Cortex of kidney (tissue), 1 donor: ENCODE measurements at places on chromosomes 7 and 10.

GRCh38 chr10:61642150-61642571, 20.6 kb upstream of the CABCOCO1 start:
- no peak for DNase-seq

GRCh38 chr7:47183862-47184590, 397.9 kb downstream of the TNS3 start:
- DNase-seq, result no peak

DNA sequence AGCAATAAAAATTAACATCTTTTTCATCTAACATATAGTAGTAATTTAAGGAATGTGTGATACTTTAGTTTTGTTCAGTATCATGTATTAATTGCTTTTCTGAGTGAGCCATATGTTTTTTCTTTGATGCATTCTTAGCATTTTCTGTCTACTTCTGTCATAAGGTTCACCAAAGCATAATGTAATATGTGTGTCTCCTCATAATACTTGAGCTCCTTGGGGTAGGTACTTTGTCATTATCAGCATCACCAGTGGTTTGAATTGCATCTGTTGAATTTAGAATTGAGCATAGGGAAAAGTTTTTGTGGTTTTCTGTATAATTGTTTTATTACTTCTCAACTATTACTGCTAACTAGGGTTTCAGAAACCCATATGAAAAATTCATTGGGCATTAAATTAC, 26.5 kb downstream of the VPS50 start:
- no peak for DNase-seq

- no peak for DNase-seq
Observed at GRCh38 chr7:7639847-7640220, 718 bp upstream of the UMAD1 start.

DNA sequence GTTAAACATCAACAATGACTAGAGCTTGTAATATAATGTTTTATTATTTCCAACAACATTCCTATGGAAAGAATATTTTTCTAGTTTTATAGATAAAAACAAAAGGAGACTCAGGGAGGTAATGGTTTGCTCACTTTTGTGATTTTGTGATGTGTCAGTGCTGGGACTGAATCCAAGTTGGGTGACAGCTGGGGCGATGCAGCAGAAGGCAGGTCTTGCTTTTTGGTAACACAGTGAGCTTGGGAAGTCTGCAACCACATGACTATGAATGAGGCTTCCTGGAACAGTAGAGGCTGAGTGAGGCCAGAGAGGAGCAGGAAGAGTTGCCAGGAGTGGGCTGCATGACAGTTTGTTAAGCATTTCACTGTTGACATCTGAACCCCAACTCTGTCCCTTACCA, 4.9 kb upstream of the YKT6 start:
- no peak for DNase-seq

DNA sequence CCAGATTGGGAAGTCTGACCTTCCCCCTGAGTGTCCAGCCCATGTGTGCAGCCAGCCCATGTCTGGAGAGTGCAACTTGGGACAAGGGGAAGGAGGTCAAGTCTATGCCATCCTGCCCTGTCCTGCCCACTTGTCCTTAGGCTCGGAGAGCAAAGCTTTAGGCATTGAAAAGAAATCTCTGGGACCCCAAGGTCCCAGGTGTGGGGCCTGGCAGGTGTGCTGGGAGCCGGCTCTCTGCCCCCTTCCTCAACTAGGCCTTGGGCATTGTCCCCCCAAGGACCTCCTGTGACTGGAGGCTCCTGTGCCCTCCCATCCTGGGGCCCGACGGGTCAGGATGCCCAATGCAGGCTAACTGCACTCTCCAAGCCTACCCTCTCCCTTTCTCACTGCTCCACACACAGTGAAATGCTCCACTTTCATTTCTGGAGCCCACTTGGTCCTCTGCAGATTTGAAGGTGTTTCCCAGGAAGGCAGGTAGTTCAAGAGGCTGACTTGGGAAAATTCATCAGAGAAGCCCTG, 124.7 kb downstream of the PTPN20 start:
- DNase-seq, result no peak

GRCh38 chr7:95660023-95660434, 63.7 kb upstream of the PDK4 start:
- DNase-seq, result no peak

- no peak for DNase-seq
Observed at GRCh38 chr10:124739986-124740368, 4.2 kb downstream of the FAM53B start.

GRCh38 chr7:1210979-1211608, 21.6 kb upstream of the UNCX start:
- no peak for DNase-seq

- DNase-seq, result no peak
Observed at GRCh38 chr10:79385392-79385795, 38.1 kb downstream of the PPIF start.

DNA sequence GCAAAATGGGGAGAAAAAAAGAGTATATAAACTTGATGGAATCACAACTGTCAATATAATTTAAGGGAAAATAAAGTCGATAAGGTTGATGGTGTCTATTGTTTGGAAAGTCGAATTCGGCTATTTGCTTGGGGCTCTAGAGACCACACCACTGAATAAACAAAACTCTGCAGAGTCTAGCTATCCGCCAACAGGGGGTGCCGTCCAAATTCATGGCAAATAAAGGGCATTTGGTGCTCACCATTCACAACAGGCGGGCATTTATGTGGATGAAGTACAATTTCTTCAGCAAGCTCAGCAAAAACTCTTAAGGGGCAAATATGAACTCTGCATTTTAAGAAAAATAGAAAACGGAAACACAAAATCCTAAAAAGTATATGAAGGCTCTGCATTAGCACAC, 23.3 kb downstream of the CD36 start:
- DNase-seq, result no peak

- no peak for DNase-seq
Observed at GRCh38 chr10:132363921-132364593, 32.1 kb downstream of the LRRC27 start.

- DNase-seq, result no peak
Observed at GRCh38 chr7:42674541-42674940, 237.3 kb downstream of the C7orf25 start.

- DNase-seq, result no peak
Observed at GRCh38 chr7:103346396-103346795, 1.0 kb upstream of the PSMC2 start.

DNA sequence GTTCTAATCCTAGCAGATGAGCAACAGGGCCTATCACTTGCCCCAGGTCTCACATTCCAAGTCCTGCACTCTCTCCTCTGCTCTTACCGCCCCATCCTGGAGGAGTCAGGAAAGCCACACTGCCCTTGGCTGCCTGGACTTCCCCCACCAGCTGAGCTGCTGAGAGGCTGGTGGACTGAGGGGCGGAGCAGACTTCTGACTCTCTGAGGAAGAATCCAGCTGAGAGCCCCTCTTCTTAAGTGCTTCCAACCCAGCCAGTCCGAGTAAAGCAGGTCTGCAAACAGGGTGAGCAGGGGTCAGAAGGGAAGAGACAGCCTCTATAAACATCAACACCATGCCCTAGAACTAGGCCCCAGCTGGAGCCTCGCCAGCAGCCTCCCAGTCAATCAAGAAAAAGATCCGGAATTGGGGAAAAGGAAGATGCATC, 92.4 kb upstream of the TMEM72 start:
- DNase-seq, result no peak

GRCh38 chr7:159167139-159167538, 22.5 kb upstream of the VIPR2 start:
- no peak for DNase-seq

DNA sequence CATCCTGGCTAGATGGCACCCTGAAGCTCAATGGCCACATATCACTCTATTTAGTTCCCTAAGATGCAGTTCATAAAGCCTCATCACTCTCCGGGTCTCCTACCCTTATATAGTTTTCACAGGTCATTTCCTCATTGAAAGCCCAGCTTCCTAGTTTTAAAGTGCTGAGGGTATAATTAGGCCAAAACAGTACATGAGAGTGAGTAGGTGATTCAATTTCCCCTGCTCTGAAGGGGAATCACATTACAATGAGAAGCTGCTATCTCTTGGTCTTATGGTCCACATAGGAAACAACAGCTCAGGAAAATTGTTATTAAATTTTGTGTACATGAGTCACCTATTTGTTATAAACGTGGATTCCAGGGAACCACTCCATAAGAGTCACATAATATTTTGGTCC, 162.0 kb downstream of the SEMA3E start:
- DNase-seq, result no peak

GRCh38 chr10:78434886-78435285, 401.2 kb downstream of the RPS24 start:
- DNase-seq, result no peak

- no peak for DNase-seq
Observed at GRCh38 chr7:154867068-154867467, 135.9 kb downstream of the PAXIP1 start.

DNA sequence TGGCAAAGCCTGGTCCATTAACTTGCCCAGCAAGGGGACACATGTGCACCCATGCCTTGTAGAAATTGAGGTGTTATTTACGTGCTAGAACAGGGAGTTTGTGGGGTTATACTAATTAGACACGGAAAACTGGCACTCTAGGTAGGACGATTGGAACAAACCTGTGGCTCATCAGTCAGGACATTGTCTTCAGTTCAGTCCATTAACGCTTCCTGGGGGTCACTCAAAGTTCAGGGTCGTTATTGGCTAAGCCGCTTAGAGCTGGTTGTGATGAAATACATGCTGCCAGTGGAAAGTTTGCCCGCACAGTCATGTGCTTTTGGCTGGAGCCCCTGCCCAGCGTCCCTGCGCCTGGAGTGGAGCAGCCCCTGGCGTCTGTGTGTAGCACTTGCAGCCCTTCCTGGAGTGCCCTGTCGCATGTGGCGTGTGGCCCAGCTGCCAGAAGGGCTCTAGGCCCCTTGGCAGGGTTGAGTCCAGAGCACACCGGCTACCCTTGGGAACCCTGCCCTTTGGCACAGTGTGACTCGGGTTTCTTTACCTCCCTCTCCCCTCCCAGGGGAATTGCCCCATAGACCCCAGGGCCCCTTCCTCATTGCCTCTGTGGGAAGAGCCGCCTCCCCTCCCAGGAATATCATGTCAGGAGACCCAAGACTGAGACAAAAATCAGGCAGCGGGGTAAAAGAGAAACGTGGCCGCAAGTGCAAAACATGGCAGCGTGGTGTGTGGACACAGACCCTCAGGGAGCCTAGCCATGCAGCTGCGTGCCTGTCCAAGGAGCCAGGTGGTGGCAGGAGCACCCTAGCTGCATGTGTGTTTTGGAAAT, 9.8 kb downstream of the ZNF775 start:
- no peak for DNase-seq

GRCh38 chr10:117449636-117450035, 74.4 kb upstream of the PDZD8 start:
- no peak for DNase-seq

DNA sequence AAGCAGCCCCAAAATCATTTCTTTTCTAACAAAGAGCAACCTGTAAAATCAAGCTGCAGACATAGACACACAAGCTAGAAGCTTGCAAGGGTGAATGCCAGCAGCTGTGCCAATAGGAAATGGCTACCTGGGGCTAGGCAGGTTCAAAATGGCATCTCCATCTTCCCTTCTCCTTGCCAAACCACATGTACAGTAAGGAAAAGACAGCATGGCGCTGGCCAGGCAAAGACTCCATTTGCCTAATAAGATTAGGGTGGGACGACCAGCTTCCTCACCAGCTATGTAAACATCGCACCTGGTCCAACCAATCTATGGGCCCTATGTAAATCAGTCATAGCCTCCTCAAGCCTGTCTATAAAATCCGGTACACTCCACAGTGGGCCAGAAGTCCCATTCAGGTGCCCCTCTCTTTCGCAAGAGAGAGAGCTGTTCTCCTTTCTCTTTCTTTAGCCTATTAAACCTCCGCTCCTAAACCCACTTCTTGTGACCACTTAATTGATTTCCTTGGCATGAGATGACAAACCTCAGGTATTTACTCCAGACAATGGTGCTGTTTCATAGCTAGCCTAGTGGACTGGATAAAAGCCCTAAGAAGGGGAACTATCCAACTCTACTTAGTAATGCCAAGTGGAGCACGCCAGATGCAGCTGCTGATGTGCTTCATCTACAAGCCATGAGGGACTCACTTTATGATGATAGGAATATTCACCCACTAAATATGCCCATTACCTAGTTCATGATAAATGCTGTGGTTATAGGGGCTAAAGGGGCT, 44.1 kb downstream of the HTR7 start:
- DNase-seq, result no peak

DNA sequence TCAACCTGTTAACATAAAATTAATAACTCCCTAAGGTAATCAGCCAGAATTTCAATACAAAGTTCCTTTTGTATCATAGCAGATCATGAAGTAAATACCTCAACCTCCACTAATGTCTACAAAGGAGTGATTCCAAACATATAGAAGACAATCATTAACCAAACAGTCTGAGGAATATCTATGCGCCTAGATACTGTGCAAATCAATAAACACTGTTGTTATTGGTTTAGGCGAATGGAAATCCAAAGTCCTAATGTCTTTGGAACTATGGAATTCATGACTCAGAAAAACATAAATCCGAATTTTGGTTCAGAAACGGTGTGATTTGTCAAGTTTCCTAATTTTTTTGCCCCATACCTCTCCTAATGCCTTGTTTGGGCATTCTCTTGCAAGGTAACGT, 469.7 kb downstream of the PARD3 start:
- DNase-seq, result no peak

DNA sequence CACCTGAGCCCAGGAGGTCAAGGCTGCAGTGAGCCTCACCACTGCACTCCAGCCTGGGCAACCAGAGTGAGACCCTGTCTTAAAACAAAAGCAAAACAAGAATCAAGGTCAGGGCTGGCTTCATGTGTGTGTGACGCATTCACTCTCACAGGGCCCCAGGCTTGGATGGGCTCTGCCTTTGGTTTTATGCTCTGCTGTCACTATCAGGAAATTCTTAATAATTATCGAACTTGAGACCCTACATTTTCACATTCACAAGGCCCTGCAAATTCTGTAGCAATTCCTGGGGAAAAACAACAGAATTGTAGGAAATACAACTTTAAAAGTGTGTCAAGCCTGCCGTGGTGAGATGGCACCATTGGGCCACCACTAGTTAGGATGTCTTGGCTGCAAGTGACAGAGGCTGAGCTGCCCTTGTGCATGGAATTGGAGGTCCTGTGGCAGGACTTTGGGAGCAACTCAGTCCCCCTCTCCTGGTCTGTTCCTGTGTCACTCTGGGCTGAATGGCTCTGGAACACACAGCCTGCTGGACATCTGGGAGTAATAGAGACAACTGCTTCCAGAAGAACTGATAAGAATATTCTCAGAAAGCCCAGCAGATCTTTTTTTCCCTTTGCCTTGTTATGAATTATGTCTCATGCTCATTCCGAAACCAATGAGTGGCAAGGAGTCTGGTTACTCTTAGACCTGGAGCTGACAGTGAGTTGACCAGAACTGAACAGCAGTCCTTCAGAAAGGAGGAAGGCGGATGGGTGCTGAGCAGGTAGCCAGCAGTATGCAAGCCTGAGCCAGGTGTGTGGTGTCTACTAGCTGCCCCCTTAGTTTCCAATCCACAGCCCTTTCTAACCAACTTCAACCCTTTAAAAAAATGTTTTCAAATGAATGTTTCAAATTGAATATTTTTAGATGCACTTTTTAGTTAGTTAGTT, 3.6 kb downstream of the UBE2D4 start:
- DNase-seq, result no peak

DNA sequence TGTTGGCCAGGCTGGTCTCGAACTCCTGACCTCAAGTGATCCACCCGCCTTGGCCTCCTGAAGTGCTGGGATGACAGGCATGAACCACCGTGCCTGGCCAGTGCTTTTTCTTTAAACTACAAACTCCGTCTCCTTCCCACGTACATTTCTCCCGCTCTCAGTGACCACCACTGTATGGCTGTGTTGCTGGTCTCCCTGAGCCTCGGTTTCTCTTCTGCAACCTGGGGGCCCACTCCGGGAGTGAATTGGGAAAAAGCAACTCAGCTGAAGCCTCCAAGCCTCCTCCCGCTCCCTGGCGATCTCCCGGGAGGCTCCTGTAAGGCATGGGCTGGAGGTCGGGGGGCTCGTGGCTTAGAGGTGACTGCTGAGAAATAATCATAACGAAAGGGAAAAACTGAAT, 136.3 kb downstream of the ELFN1 start:
- no peak for DNase-seq
